ENCODE measurements at places on chromosomes 3 and 15.

GRCh38 chr3:100830931-100831330 is 121.6 kb downstream of the TFG start:
- DNase-seq, result no peak

DNA sequence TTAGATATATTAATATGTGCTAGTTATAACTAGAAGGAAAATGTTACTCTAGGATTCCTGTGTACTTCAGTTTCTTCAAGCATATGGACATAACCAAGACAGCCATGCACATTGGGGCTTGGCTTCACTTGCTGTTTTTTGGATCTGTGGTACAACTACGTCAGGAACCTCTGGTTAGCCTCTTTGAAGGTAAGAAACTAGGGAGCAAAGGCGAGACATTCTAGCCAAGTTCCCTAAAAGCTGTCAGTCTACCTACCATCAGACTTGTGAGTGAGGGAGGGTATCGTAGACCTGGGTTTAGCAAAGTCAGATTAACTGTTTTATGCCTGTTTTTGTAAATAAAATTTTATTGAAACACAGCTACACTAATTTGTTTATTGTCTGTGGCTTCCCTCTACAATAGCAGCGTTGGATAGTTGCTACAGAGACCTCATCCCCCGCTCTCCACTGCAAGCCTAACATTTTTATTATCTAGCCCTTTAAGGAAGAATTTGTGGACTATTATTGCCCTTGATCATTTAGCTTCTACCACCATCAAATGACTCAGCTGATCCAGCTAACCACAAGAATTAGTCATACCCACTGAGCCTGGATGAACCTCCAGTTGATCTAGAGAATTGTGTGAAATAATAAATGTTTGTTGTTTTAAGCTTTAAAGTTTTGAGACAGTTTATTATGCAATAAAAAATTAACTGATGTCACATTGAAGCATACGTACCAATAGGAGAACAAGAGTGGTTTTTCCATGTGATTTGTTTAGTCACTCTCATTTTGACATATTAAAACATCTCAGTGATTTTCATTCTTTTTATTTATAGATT is 58.1 kb downstream of the RSRC1 start:
- peak; percentile 92 for DNase-seq

DNA sequence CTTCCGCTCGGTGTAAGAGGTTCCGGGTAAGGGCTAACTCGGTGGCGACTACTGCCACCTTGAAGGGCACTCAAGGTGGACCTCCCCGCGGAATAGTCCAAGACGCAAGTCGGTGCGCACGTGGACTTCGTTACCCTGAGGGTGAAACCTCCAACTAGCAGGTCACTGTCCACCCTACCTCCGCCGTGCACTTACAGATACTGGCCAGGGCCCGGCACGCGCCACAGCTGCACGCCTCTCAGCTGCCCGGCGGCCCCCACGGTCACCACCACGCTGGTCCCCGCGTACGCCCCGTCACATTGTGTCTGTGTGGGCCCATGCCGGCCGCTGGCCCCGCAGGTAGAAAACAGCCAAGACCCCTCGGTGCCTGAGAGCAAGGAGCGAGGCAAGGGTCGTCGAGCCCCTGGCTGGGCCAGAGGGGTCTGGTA is 1.1 kb downstream of the LTK start:
- DNase-seq, result no peak

DNA sequence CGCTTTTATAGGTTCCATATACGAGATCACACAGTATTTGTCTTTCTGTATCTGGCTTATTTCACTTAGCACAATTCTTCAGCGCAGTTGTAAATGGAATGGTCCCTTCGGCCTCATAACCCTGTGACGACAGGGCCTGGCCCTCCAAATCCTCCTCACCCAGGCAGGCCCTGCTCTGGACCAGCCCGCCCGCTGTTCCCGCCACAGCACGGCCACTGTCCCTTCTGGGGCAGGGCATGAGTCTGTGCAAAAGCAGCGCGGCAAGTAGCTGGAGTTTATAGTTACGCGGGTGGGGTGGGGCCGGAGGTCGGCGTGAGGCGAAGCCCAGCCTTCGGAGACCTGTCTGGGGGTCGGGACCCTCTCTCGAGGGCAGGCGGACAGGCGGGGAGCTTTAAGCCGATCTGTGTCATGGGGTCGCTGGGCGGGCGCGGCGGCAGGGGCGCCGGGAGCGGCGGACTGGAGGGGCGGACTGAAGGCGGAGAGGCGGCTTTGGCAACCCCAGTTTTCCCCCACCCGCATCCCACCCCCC is 543 bp downstream of the ARPIN start:
- no peak for DNase-seq

DNA sequence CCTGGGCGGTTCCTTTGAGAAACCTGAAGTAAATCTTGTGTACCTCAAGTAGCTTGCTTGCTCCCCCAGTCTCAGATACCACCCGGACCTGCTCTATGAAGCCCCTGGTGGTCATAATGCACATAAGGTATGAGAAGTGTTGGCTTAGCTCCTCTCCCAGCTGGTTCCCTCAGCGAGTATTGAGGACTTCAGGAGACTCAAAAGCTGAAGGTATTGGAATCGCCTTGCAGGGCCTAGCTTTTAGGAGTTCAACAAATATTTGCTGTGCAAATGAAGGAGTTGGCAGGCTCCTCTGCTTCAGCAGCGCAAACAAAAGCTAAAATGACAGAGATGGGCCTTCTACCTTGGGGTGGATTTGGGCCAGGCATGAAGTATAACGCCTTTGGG is 1.7 kb downstream of the CMTM8 start:
- no peak for DNase-seq

GRCh38 chr3:171833789-171834460 is 9.2 kb upstream of the TMEM212 start:
- DNase-seq, result peak; percentile 22

- DNase-seq, result no peak
Measured at GRCh38 chr3:71444028-71444860, 139.3 kb downstream of the FOXP1 start.

- DNase-seq, result no peak
Measured at GRCh38 chr15:80890341-80891005, 99.1 kb downstream of the MESD start.

- no peak for DNase-seq
Measured at GRCh38 chr3:32751377-32751776, 66.4 kb downstream of the CNOT10 start.

DNA sequence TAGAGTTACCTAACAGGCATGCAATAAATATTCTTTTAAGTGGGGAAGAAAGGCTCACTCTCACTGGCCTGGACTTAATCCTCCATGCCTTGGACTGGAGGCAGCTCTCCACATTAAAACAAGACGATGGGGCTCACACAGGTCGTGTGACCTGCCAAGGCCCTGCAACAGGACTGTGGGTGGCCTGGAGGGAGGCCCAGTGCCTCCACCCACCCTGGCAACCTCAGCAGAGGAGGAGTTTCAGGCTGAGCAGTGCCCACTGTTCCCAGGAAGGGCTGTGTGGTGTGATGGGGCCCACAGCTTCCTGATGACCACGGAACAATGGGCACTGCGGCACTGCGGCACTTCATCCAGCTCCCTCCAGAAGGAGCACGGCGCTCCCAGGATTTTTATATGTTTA is 5.5 kb downstream of the UROC1 start:
- no peak for DNase-seq

GRCh38 chr3:104291878-104292277 is 1074.8 kb upstream of the ALCAM start:
- DNase-seq, result no peak

- DNase-seq, result no peak
Measured at GRCh38 chr15:84973492-84974460, 7.9 kb upstream of the PDE8A start.

- DNase-seq, result no peak
Measured at GRCh38 chr15:70633991-70634390, 129.4 kb downstream of the UACA start.

DNA sequence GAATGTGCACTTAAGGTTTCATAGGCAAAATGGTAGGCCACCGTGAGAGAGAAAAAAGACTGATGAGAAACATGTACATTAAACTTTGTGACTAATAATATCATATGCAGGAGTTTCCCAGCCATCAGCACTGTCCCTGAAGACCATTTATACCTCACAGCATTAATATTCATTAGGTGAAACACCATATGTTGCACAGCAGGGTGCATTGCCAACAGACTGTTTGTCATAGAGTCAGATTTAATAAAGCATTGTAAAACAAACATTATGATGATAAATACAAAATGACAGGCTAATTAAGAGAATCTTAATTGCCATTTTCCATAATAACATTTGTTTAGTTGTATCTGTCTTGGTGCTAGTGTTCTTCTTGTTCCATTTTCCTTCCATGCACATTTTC is 578.3 kb downstream of the EPHA3 start:
- no peak for DNase-seq

- no peak for DNase-seq
Measured at GRCh38 chr3:172068977-172069376, 29.6 kb downstream of the FNDC3B start.

DNA sequence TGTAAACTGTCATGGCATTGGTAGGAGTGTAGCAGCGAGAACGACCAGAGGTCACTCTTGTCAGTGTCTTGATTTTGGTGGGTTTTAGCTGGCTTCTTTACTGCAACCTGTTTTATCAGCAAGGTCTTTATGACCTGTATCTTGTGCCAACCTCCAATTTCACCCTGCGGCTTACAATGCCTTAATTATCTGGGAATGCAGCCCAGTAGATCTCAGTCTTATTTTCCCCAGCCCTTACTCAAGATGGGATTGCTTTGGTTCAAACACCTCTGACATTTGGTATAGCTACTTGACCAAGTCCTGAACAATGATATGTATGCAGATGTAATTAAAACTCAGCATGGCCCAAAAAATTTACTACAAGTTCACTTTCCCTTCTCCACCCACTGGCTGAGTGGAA is 388.4 kb downstream of the RSL24D1 start:
- no peak for DNase-seq

DNA sequence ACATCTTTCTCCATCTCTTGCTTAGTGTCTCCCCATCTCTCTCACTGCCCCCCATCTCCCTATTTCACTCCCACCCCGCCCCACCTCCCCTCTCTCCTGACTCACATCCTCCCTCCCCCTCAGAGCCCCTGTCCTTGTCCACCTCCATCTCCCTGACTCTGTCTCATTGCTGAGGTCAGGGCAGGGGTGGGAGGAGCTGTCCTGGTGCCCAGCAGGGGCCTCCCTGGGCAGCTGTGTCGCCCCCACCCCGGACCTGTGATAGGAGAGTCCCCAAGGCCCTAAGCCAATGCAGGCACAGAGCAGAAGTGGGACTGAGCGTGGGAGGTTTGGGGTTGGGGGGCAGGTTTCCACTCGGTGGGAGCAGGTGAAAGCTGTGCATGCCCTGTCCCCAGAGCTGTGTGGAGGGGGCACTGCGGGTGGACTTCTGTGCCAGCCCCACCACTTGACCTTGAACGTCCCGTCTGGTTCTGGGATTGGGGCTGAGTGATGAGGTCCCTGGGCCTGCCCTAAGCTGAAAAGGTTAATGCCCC is 210.8 kb downstream of the TBC1D2B start:
- DNase-seq, result no peak

- peak; percentile 41 for DNase-seq
Measured at GRCh38 chr15:43067717-43068461, 37.9 kb downstream of the UBR1 start.

DNA sequence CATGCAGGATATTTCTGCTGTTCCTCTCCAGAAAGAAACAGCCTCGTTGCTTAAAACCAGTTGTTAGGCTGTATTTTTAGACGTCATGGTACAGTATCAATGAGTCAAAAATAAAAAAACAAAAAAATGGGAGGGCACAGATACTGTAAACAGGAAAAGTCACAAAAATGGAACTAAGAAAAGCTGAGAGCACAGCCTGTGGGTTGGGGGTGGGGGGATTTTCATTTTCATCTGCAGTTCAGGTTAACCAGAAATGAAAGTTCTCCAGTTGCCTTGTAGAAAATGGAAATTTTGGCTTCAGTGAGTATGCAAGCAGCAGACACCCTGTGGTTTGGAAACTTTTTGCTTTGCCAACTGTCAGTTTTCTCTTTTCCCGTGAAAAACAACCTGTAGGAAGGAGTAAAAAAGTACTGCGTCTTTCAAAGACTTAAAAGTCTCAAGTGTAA is 59.0 kb downstream of the FRMD4B start:
- no peak for DNase-seq

DNA sequence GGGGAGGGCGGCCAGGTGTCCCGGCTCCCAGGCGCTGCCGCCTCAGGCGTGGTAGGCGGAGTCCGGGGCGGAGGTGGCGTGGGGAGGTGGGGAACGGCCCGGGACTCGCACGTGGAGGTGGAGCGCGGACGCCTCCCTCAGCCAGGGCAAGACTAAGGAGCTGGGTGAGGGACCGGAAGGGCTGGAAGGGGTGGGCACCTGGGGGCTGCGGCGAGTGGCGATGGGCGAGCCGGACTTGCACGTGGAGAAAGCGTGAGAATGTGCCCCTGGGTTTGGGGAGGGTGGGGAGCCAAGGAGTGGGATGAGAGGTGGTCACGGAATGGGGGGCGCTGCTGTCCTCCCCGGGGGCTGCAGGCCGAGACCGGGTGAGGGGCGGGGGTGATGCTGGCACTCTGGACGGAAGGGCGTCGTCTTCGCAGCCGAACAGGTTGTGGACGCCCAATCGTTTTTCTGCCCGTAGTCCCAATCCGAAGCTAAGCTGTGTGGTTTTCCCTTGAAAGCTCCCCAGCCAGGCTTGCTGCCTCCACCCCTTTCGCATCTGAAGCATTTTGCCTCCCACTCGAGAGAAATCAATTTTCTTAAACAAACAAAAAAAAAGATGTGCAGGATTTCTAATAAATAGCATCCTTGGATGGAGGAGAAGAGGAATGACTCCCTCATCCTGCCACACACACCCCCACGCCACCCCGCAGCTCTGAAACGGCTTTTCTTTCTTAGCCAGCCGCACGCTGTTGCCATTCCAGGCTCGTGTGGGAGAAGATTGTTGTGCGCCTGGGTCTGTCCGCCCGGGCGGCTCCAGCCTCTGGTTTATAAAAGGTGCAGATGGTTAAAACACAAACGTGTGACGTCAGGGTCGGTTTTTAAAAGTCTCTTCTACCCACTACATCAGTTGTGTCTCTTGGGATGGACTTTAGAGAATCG is 62.5 kb upstream of the ANKRD28 start:
- DNase-seq, result no peak

DNA sequence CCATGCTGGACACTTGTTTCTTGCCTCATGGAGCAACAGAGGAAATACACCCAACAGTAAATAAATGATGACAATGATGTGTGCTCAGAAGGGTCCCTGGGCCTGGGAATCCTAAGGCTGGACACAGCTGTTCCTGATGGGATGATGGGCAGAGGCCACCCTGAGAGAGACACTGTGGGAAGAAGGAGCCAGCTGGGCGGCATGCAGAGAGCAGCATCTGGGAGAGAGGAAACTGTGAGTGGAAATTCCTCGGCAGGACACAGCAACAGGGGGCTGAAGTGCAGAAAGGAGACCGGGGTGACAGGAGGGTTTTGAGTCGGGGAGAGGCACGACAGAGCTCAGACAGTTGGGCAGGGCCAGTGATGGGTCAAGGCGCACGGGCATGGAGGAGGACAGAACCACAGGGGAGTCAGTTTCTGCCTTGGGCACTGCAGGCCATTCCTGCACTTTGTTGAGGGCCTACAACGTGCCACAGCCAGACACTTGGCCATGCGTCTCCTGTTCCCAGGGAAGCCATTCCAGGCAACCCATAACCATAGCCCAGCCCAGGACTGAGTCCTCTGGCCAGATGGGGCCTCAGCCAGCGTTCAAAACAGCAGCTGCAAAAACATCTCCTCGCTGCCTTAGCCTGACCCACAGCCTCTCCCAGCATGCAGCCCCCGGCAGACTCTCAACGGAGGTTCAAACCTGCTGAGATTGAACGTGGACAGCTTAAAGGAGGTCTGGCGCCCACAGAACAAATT is 36.7 kb upstream of the SLC6A1 start:
- DNase-seq, result no peak

GRCh38 chr3:141412087-141412935 is 44.0 kb downstream of the ZBTB38 start:
- no peak for DNase-seq

- DNase-seq, result peak; percentile 70
Measured at GRCh38 chr15:50828610-50829206, 63.2 kb upstream of the SPPL2A start.
